IPS-NIHi11 (cell line): ENCODE measurements at places on chromosomes 5 and 9.

- no peak for DNase-seq
Observed at GRCh38 chr5:53041071-53041692, 52.0 kb downstream of the ITGA2 start.

- DNase-seq = no peak
Observed at GRCh38 chr5:111379391-111379816, 132.9 kb downstream of the STARD4 start.

DNA sequence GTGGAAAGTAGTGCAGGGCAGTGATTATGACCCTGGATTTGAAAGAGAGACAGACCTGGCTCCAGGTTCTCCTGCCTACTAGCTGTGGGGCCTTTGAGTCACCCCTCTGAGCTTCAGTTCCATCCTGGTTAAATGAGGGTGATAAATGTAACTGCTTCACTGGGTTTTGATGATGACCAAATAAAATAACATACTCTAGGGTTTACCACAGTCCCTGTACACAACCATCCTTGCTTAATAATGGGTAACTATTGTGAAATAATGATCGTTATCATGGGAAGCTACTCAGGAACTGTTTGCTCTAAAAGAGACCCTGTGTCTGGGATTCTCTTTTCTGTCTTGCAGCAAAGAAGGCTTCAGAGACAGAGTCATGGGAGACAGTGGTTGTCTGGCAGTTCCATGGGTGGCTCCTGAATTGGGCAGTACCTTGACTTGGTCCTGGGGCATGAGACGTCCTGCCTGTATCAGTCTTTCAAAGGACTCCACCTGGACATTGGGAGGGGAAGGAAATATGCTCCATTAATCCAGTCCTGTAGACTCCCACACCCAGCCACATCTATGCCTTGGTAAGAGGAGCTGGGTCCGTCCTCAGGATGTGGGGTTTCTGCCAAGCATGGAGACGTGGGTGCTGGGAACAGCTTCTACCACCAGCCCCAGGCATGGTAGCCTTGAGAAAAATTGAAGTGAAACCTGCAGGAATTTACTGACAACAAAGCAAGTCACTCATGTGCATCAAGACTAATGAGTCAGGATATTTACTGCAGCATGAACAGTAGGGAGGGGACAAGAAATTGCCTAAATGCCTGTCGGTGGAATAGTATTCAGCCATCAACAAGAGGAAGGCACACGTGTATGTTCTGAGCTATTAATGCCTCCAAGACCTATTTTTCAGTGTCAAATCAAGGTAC is 23.4 kb downstream of the AKNA start:
- DNase-seq = no peak

GRCh38 chr9:24351258-24351657 is 194.4 kb downstream of the IZUMO3 start:
- DNase-seq = no peak

GRCh38 chr9:130311408-130312140 is 46.0 kb downstream of the HMCN2 start:
- DNase-seq = no peak

DNA sequence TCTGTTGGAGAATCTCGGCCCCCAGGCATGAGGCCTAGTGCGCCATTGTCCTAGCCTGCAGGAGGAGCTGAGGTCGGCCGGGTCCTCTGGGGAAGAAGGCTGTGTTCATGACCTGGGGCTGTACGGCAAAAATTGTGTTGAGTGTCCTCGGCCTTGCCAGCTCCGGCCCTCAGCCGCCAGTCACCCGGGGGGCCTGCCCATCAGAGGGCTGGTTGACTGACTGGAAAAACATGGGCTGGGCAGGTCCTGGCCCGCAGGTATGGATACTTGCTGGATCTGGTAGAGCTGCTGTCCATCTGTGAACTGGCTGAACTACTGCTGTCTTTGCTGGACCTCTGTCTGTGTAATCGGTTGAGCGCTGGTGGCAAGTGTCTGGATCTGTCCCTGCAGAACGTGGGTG is 136.7 kb upstream of the GAS1 start:
- DNase-seq = no peak

DNA sequence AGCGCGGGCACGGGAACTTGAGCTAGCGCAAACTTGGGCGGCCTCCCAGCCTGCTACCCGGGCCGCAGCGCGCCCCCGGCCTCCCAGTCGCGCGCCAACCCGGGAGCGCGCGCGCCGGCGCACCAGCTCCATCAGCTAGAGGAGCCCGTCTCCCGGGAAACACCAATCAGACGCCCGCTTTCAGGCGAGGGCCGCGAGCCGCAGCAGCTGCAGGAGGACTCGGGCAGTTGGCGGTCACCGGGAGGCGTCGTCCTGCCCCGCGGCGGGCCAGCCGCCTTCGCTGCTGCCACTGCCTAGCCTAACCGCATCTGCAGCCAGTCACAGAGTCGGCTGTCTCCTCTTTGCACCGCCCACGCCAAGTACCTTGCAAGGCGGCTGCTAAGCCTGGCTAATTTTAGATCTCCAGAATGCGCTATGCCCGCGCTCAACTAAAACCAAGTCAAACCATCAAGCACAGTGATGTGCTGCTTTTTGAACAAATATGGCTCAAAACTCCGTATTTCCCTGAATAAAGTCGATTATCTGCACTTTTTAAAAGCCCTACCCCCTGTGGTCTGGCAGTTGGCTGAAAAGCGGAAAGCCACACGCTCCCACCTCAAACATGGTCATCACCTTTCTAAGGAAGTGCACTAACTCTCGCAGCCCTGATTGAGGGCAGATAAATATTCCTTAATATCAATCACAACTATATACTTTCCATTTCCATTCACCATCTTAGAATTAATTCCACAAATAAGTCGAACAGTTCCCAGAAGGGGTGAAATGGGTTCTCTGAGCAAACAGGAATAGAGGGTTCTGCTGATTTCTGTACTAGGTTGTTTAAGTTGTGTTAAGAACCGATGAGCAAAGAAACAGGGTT is 221.8 kb downstream of the MEF2C start:
- DNase-seq = peak; percentile 96

DNA sequence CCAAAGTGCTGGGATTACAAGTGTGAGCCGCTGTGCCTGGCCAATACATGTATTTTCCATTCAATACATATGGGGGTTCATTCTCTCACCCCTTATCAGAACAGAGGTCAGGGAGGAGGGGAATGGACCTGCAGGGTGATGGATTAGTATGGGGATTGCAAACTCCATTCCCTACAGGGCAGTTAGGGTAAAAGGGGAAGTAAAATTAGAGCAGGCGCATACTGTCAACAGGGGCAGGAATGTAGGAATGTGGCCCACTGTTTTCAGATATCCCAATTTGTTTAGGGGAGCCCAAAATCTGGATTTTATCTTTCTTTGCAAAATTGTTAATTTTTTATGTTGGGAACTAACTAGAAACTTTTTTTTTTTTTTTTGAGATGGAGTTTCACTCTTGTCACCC is 46.4 kb upstream of the SLC44A1 start:
- no peak for DNase-seq

GRCh38 chr5:144189800-144190429 is 19.2 kb downstream of the KCTD16 start:
- no peak for DNase-seq

DNA sequence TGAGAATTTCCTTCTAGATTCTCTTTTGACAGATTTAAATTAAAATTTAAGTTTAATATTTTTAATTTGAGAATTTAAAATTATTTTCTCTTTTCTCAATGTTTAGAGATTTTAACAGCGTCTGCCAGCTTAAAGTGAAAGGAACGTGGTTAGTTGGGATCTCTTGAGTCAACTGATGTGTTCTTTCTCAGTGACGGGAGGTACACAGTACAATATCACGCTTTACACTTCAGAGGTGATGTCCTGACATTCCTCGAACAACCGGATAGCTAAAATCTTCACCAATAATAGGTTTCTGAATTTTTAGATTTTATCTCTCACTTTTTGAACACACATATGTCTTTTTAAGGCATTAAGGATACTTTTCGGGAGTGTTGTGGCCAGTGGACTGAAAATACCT is 81.1 kb downstream of the FAM174A start:
- no peak for DNase-seq

- DNase-seq = peak; percentile 83
Observed at GRCh38 chr9:19456996-19457692, 48.3 kb downstream of the ACER2 start.

DNA sequence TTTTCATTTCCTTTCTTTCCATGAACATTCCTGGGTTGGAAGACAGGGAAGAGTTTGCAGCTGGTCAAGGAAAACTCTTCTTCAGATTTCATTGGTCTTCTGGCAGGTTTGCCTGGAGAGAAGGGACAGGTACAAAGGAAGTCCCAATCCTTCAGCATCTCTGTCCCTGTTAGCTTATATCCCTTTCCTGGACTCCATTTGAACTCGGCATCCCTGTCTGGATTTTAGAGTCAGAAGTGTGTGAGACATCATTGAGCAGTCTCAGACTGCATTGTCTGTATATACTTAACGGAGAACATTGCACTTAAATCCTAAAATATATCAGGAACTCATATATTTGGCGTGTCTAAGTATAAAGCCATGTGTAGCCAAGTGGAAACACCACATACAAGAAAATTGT is 54.9 kb downstream of the ADGRV1 start:
- no peak for DNase-seq

DNA sequence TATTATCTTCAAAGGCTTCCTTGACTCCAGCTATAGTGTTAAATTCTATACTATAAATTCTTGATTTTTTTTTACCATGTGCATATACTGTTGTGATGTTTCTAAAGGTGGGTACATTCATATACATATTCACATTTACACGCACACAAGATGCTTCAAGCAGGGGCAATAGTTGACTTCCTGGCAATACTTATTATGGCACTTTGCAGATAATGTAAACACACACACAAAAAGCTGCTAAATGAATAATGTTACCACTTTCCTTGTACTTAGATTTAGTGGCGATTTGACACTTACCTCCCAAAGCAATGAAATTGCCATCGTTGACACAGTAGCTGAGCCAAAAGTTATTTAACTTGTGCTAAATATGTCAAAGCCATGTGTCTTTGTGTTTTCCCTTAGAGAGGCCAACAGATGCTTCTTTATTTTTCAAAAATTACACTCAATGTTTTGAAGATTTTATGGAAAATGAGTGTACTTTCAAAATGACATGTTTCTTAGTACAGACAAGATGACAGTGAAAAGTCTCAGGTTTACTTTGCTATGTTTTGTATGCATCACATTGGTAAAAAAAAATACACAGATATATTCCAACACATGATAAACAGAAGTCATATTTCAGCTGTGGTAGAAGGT is 12.2 kb upstream of the ERAP2 start:
- DNase-seq = no peak

DNA sequence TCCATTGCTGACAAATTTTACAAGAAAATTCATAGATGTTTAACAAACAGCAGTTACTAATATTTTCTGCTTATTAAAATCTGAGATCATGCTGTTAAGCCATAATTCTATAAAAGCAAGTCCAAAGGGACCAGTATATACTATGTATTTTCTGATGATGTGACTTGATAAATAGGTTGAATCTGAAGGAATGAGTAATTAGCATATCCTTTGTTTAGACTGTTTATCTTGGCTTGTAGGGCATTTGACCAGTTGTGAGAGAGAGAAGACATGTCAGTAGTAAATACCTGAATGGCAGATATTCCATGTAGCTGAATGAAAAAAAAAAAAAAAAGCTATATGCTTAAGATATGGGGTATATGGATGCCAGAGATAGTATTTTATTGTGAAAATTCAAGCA is 14.6 kb downstream of the CPEB4 start:
- no peak for DNase-seq

DNA sequence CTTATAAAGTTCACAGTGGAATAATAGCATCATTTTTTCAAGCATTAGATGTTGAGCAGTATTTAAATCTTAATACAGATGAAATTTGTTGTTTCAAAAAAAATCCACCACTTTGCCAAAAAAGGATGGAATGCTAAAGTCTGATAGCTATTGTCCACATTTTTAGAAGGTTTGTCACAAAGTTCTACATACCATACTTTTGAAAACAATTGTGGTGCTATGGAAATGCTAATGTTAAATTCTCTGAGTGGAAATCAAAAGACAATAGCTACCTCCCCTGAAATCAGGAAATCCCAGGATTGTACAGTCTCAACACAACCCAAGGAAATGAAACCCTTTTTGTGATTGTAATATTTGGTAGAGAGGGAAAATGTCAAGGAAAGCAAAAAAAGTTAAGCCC is 19.3 kb upstream of the GRAMD2B start:
- no peak for DNase-seq
